ENCODE measurements at places on chromosomes 5 and 9.

DNA sequence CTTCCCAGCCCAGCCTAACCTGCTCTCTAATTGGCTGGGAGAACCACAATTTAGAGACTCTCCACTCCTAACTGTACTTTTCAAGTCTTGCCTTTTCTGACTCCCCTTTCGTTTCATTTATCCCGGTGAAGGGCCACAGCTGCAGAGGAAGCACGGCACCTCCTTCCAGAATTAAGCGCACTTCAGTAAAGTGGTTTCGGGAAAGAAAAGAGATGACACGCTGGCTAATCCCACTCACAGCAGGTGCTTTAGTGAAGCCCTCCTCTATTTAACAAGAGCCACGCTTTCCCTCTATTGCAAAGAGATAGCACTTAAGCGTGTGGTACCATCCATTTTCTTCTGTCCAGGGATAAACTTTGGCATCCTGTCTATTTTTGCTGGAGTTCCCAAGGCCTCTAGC is 4.8 kb downstream of the DNAH5 start:
- no peak for DNase-seq

DNA sequence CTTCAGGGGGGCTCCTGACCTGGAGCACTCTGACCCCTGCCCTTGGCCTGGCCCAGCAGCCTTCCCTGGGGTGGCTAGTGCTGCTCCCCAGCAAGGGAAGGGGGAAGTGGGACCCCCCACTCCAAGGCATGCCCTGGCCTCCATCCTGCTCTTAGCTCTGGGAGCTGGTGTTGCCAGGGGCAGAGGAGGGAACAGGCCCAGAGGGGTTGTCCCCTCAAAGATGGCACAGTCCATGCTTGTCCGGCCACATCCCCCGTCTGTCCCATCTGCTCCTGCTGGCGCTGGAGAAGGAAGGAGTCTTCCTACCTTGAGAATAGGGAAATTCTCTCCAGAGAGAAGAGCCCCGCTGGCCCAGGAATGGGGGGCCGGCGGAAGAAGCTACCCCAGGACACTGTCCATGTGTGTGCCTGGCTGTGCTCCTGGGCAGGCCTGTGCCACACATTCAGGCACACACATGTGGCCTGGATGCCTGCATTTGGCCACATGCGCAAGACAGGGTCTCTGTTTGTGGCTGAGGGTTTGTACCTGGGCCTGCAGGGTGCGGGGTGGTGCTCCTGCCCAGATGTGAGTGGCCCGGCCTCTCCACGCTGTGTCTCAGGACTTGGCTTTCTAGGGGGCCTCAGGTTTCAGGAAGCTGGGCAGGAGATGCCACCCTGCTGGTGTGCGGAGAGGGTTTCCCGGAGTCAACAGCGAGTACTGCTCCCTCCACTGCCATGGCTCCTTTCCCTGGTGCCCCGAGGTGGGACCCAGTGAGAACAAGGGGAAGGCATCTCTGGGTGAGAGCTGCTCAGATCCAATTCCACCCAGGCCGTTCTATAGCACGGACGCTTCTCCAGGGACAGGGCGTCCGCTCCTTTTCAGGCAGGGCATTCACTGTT is 247.1 kb downstream of the PBX3 start:
- no peak for DNase-seq

- no peak for DNase-seq
Measured at GRCh38 chr5:139180850-139181249, 17.3 kb downstream of the SIL1 start.

- DNase-seq = no peak
Measured at GRCh38 chr9:122261469-122261881, 3.2 kb downstream of the RBM18 start.

GRCh38 chr9:116654059-116654355 is 33.1 kb upstream of the TRIM32 start:
- DNase-seq = no peak

GRCh38 chr5:169914766-169915165 is 65.5 kb downstream of the INSYN2B start:
- no peak for DNase-seq

All from H1 (cell line).